Adipocyte (in vitro differentiated cells): ENCODE measurements at places on chromosomes 7 and 10.

DNA sequence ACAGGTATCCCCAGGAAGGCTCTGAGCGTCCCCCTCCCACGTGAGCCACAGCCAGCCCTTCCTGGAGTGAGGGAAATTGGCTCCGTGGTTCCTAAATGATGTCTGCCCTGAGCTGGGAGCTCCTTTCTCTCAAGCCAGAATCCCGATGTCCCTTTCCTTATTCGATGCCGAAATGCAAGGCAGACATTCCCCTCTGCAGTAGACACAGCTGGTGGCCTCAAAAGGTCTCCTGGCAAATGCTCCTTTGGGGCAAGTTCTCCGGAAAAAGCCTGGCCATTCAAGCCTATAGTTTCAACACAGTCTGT, 98.9 kb downstream of the HIP1 start:
- peak; percentile 5 for DNase-seq

GRCh38 chr7:93895859-93896600, 5.5 kb upstream of the TFPI2 start:
- DNase-seq, result no peak

GRCh38 chr7:132575419-132575981, 770 bp downstream of the PLXNA4 start:
- peak; percentile 78 for DNase-seq

DNA sequence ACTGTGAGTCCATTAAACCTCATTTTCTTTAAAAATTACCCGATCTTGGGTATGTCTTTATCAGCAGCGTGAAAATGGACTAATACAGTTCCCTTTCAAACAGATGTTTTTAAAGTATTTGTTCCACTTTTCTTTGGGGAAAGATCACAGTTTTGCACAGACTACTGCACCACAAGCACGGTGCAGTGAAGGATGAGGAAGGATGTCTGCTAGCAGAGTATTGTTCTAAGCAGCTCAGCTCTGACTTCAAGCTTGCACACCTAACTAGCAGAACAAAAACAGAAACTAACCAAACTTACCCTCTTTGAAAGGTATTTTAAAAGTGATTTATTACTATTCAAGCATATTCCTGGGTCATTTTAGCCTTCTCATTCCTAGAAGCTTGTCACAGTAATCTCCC, 20.0 kb downstream of the THNSL1 start:
- no peak for DNase-seq

DNA sequence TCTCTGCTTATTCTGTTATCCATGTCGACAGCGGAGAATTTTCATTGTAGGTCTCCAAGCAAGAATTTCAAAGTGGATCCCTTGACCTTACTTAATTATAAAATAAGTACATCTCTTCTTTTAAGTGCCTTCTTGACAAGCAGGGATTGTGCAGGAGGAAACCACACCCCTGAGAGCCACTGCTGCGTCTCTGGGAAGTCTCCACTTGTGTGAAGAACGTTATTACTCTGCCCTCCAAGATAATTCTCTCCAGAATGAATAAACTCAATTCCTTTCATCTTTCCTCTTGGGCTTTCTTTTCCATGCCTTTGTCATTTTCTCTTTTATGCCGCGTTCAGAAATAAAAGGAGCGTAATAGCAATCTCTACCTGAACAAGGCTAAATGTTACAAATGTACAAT, 1030.9 kb upstream of the LRRTM3 start:
- DNase-seq, result no peak

DNA sequence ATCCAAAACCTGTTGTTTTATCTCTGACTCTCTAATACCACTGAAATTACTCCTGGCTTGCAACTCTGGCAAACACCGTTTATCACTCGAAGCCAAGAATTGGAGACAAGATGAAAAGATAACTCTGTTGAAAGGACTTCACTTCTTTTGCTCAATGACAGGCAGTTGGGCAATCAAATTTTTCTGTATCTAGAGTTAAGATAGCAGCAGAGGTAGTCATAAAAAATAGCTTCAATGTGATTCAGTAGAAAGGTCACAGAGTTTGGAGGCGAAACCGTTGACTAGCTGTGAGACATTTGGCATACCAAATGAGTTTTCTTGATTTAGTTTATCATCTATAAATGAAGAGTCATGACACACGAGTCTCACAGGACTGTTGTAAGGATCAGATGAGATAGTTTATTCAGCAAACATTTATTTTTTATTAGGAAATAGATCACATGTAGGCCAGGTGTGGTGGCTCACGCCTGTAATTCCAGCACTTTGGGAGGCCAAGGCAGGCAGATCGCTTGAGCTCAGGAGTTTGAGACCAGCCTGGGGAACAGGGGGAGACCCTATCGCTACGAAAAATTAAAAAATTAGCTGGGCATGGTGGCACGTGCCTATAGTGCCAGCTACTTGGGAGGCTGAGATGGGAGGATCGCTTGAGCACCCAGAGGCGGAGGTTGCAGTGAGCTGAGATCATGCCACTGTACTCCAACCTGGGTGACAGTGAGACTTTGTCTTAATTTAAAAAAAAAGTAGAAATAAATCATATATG, 23.6 kb downstream of the AKR1B1 start:
- peak; percentile 70 for DNase-seq

DNA sequence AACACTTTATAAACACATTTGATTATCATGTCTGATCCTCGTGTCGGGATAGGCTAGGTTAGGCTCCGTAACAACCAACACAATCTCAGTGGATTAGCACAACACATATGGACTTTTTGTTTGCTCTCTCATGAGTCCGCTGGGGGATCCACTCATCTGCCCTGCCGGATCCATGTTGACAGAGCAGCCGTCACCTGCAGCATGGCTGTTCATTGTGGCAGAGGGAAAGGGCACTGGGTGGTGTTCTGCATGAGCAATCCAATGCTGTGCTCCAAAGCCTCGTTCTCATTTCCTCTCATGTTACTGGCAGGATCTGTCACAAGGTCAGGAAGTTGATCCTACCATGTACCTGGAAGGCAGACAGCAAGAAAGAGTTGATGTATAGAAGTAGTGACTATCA, 62.5 kb upstream of the RAPGEF5 start:
- DNase-seq, result no peak

- DNase-seq, result peak; percentile 27
These were observed 302.7 kb downstream of the RPS24 start for GRCh38 chr10:78336402-78336791.

DNA sequence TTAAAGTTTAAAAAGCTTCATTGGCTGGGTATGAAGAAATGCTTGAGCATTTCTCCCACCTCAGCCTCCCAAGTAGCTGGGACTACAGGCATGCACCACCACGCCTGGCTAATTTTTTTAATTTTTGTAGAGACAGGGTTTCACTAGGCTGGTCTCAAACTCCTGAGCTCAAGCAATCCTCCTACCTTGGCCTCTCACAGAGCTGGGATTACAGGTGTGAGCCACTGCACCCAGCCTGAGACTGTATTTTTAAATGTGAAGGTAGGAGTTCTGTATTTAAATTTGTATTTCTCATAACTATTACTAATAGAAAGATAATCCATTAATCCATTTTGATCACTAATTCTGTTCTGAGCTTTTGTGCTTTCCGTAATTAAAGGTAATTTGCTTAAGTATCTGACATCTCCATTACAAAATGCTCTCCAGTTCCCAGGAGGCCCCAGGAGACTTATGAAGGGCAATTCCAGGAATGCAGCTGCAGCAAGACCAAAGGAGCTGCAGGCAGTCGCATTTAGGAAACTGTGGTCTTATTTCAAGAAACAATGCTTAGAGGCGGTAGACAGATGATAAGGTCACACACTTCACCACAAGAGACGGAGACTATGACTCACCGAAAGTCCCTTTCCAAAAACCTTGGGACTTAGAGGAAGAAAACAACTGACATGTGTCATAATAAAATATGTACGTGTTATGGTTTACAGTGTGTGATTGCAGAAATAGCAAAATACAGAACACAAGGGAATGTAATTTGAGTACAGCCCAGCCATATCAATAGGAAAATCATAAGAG, 23.3 kb downstream of the YAE1 start:
- DNase-seq, result peak; percentile 88

DNA sequence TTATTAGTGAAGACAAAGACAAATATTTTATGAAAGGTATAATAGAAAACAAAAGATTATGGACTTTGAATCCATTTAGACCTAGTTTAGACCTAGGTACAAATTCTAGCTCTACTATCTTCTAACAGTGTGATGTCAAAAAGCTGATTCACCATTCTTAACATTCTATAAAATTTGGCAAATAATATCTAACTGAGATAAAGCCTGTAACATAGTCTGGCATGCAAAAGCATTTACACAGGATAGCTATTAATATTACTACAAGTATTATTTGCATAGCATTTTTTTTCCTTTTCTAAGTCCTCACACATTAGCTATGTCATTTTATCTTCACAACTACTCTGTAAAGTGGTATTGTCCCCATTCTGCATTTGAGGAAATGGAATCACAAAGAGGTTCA, 179.6 kb upstream of the LRRTM3 start:
- peak; percentile 20 for DNase-seq

GRCh38 chr10:31081937-31082840, 50.5 kb upstream of the ZNF438 start:
- no peak for DNase-seq

DNA sequence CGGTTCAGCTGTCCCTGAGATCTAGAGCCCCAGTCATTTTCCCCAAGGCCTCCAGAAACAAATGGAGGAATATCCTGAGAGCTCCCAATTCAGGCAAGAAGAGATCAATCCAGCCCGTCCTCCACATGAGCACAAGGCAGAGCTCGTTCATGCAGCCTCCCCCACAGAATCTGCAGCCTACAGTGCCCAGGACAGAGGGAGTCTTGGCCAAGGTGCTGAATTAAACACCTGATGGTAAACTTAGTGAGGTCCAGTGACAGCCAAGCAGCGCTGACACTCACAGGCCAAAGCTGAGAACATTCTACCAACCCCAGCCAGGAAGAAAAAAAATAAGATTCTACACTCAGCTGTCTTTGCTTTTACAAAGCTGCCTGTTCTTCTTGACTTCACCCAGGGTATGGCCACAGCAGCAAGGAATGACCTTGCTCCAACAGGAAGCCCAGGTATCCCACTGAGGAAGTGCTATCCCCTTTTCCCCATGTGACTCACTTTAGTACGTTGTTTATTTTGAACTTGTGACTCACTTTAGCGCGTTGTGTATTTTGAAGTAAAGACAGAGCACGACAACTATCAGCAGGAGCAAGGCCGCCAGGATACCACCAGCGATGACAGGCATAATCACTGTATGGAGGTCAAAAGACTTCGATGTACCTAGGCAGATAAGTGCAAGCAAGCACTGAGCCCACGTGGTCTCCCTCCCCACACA, 4.4 kb upstream of the CUZD1 start:
- DNase-seq, result no peak

- DNase-seq, result peak; percentile 77
These were observed 4.1 kb downstream of the IMPDH1 start for GRCh38 chr7:128405471-128406313.

DNA sequence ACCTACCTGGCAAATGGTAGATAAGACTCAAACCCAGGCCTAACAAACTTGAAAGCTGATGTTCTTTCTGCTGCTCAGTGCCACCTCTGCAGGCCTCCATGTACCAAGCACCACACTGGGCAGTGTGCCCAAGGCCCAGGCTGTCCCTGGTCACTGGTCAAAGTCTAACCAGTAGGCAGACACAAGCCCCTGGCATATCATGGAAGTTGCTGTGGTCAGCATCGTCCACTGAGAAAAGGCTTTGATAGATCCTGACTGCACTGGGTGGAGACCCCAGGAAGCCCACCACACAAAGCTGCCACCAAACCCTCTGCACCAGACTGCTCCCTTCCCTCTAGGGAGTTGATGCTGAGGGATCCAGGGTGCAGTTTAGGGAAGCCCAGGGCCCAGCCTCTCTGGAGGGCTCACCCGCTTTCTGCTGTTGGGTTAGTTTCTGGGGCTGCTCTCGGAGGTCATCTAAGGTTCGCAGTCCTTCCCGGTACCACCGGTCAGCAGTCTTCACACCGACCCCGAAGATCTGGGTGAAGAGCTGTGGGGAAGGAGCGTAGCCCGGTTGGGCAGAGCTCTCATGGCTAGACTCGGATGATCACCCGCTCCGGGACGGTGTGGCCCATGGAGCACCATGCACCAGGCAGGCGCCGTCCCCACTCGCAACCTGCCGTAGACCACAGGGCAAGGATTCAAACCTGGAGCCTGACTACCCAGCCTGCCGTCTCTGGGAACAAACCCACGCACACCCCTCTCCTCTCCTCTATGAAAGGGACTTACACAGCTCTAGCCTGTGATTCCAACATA, 6.0 kb downstream of the POLM start:
- no peak for DNase-seq

- no peak for DNase-seq
These were observed 6.1 kb downstream of the SLC4A2 start for GRCh38 chr7:151065516-151065915.

DNA sequence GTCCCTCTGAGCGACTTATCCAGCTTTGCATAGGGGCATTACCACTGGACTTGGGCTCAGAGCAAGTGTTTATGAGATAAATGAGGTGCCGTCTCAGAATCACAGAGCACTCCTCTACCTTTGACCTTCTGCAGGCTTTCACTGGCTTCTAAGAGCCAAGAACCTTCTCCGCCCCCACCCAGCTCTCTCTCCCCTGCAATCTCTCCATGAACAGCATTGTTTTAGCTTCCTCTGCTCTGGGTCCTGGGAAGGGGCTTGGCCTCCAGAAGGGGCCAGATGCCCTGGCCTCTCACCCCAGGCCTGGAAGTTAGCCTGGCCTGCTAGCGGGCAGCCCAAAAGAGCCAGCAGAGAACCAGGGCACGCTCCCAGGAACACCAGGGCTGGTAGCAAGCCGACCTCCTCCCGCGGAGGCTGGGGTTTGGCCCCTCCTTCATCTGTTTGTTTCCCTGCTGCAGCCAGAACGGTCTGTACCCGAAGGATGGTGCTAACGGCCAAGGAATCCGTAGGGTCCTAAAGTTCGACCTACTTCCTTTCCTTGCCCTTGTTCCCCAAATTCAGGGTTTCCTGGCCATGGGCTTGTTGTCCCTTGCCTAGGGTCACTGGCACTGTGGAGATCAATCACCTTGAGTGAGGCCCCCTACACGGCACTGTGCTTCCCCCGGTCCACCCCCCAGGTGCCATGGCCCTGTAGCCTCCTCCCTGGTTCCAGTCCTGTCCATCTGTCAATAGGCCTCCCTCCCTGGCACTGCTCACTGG, 18.7 kb upstream of the DDIT4 start:
- peak; percentile 87 for DNase-seq
